ENCODE measurements at places on chromosomes 5 and 9.
A peak's percentile ranks its signal among the peaks of the same experiment; 100 is the strongest.

DNA sequence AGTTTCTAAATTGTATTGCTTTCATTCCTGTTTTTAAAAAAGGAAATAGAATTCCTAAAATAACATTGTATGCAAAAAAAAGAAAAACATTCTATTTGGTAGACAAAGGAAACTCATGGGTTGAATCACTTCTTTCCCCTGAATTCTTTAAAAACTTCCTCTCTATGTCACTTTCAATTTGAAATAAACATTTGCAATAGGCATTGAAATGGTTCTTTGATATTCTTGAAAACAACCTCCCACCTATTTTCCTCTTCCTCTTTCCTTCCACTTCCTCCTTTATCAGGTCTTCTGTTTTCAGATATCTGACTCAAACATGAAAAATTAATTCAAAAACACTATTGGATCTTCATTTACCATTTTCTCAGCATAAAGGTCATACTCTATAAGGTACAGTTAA lies 442.0 kb upstream of the MEF2C start:
- peaks cover 18% of the 10 kb centered on the region for H3K4me1 ChIP-seq
- no peak for DNase-seq
- no peak overlapping the region for H3K4me3 ChIP-seq
- H3K27me3 ChIP-seq: no peaks in the 10 kb centered on the region
- H3K36me3 ChIP-seq: no peaks in the 10 kb centered on the region

DNA sequence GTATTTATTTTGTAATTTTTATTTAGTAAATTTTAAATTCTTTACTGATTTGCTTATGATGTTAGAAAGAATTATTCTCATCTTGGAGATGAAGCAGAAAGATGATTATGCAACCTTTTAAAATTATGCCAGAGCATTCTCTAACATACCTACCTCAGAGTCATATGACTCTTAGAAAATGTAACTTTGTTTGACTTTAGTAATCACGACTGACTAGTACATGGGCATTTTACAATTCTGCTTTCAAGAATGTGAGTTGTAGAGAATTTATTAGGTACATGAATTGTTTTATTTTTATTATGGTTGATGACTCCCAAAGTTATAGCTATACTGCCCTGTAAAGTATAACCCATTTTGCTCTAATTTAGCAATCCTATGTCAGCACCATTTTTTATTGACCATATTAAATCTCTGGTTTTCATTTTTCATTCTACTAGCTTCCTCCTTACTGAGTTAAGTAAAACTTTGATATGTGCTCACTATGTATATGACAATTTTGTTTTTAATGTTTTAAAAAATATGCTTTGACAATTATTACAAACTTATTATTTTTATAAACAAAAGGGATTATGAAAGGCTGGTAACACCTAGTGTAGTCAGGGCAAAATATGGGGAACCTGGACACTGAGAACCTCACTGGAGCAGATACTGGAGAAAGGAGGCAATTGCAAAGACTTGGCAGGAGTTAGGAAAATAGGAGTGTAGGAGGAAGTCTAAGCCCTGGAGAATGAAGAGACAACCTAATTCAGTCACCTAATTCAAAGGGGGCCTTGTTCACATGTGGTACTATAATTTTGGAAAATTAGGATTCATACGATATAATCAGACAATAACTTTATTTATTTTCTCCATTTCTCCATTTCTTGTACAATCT lies 249.7 kb upstream of the DAB2 start:
- peaks cover 4% of the 10 kb centered on the region for H3K27me3 ChIP-seq
- H3K27ac ChIP-seq: no peak overlapping the region
- DNase-seq: no peak
- H3K4me1 ChIP-seq: no peaks in the 10 kb centered on the region
- no peak overlapping the region for H3K4me3 ChIP-seq

DNA sequence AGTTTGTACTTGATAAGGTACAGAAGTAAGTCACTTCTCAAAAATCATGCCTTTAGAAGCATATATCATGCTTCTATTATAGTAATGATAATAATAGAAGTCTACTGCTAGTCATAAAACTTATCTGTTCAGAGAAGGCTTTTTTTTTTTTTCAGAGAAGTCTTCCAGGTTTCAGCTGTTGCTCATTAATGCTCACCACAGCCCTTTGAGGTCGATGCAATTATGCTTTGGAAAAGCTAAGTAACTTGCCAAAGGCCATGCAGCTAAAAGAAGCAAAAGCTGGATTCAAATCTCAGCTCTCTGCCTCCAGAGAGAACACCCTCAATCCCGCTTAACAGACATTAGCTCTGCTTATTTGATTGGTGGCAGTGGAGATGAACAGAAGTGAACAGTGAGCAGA lies 150.8 kb downstream of the DOCK8 start:
- peak overlapping the region; percentile 51 for H3K27ac ChIP-seq

DNA sequence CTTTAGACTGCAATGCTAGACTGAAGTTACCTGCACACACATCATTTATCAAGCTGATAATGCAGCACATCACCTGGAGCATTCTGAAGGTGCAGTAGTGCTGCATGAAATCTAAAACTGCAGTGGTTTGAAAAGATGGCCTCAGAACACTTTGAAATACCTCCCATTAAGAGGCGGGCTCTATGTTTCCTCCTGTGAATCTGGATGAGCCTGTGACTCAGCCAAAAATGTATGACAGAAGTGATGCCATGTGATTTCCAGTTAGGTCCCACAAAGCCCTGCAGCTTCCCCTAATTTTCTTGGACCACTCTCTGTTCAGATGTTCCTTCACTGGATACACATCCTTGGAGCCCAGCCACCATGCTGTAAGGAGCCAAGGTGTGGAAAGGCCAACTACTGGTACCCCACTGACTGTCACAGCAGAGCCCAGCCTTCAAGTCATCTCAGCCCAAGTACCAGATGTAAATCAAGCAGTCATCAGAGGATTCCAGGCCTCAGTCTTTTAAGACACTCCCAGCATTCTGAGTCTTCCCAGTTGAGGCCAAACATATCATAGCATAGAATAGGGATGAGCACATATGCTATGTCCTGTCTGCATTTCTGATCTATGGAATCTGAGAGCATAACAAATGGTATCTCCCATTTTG lies 27.2 kb upstream of the DEPDC1B start:
- H3K36me3 ChIP-seq: no peaks in the 10 kb centered on the region
- DNase-seq: no peak
- no peak overlapping the region for H3K4me3 ChIP-seq
- no peak overlapping the region for H3K27ac ChIP-seq
- H3K27me3 ChIP-seq: peaks cover 7% of the 10 kb centered on the region

GRCh38 chr5:129593525-129593924 lies 133.4 kb downstream of the ADAMTS19 start:
- no peak for DNase-seq
- H3K27me3 ChIP-seq: no peaks in the 10 kb centered on the region
- no peak overlapping the region for H3K4me3 ChIP-seq
- no peaks in the 10 kb centered on the region for H3K36me3 ChIP-seq
- no peaks in the 10 kb centered on the region for H3K4me1 ChIP-seq

DNA sequence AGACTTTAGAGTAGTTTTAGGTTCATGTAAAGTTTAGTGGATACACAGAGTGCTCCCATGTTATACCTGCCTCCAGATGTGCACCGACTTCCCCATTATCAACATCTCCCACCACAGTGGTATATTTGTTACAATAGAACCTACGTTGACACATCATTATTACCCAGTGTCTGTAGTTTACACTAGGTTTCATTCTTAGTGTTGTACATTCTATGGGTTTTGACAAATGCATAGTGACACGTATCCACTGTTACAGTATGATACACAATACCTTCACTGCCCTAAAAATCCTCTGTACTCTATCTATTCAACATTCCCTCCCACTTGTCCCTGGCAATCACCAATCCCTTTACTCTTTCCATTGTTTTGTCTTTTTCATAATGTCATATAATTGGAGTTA lies 34.3 kb upstream of the CRHBP start:
- H3K4me1 ChIP-seq: no peaks in the 10 kb centered on the region
- H3K36me3 ChIP-seq: no peaks in the 10 kb centered on the region
- H3K27me3 ChIP-seq: peaks cover 5% of the 10 kb centered on the region
- no peak overlapping the region for H3K4me3 ChIP-seq

- H3K4me3 ChIP-seq: no peak overlapping the region
- no peak overlapping the region for H3K27ac ChIP-seq
- DNase-seq: no peak
- peaks cover 10% of the 10 kb centered on the region for H3K27me3 ChIP-seq
Measured at GRCh38 chr5:172505403-172505759, 51.1 kb upstream of the SH3PXD2B start.

GRCh38 chr9:15422372-15423230 lies at the start of gene SNAPC3:
Gene SNAPC3, plus strand, starts transcription at chr9:15422876. Its CDS starts 4 bp downstream, at chr9:15422880.
- peak within 1 kb of the TSS; percentile 92 for H3K4me3 ChIP-seq
- DNase-seq: peak; percentile 94
- peaks cover 35% of the 10 kb centered on the region for H3K4me1 ChIP-seq

DNA sequence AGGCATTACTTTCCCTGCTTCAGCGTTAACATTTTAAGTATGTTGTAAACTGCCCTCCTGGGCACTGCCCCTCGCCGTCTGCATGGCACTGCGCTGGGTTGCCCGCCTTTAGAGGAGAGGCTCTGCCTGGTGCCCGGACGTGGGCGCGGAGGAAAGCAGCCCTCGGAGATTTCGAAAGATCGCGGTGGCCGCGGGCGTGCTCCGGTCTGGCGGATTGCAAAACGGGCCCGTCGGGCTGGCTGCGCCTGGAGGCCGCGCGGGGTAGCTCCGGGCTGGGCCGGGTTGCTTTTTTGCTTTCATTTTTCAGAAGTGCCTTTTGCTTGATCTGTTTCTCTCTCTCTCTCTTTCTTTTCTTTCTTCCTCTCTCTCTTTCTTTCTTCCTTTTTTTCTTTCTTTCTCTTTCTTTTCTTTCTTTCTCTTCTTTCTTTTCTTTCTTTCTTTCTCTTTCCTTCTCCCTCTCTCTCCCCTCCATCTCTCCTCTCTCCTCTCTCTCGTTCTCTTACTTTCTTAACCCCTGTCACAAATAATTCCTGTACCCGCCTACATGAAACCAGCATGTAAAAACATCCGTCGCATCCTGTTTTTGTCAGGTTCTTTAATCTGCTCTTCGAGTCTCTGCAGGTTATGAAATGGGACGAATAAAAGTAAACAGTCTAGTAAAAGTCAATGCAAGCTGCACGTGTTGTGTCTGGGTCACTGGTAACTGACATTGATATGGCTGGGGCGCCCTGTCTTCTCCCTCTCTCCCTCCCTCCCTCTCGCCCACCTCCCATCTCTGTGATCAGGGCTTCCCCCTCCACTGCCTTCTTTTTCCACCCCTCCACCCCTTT lies 1.7 kb downstream of the FST start:
- peaks cover 27% of the 10 kb centered on the region for H3K4me1 ChIP-seq
- H3K4me3 ChIP-seq: peak overlapping the region; percentile 91
- DNase-seq: peak; percentile 69
- H3K27me3 ChIP-seq: peaks cover 63% of the 10 kb centered on the region

GRCh38 chr5:15525703-15526275 lies 25.8 kb downstream of the FBXL7 start:
- no peak for DNase-seq
- no peak overlapping the region for H3K4me3 ChIP-seq
- H3K4me1 ChIP-seq: no peaks in the 10 kb centered on the region
- H3K27me3 ChIP-seq: no peaks in the 10 kb centered on the region
- no peak overlapping the region for H3K27ac ChIP-seq
- no peaks in the 10 kb centered on the region for H3K36me3 ChIP-seq

DNA sequence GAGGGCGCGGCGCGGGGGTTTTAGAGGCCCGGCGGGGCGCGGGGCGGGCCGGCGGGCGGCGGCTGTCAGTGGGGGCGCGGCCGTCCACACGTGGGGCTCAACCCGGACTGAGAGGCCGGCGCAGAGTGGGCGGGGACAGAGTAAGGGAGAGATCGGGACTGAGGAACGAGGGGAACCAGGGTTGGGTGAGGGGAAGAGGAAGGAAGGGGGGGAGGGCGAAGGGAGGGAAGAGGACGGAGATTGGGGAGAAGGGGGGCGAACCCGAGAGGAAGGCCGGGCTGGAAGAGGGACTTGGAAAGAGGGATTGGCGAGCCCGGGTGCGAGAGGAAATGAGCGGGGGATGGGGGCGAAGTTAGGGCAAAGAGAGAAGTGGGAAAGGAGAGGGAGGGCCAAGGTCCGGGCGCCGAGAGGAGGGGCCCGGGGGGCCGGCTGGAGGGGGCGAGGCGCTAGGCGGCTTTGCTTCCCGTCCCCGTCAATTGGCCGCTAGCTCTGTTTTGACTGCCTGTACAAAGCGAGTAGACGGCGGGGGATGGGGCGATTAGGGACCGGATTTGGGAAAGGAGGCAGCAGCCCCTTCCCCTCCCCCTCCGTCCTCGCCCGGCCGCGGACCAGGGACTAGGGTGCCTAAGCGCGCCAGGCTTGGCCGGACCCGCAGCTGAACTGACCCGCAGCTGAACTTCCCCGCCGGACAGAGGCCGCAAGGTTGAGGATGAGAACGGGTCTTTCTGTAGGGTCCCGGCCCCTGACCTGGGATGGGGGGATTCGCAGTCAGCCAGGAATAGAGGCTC lies 399 bp upstream of the FBN2 start:
- H3K27me3 ChIP-seq: peaks cover 34% of the 10 kb centered on the region
- no peak overlapping the region for H3K4me3 ChIP-seq
- no peaks in the 10 kb centered on the region for H3K36me3 ChIP-seq
- H3K27ac ChIP-seq: no peak overlapping the region
- DNase-seq: no peak

- no peak overlapping the region for H3K4me3 ChIP-seq
- no peaks in the 10 kb centered on the region for H3K27me3 ChIP-seq
- DNase-seq: no peak
- H3K4me1 ChIP-seq: no peaks in the 10 kb centered on the region
Measured at GRCh38 chr5:91848453-91848852, 465.3 kb upstream of the ARRDC3 start.

- H3K36me3 ChIP-seq: no peaks in the 10 kb centered on the region
- DNase-seq: no peak
- no peaks in the 10 kb centered on the region for H3K27me3 ChIP-seq
- no peak overlapping the region for H3K27ac ChIP-seq
- H3K4me1 ChIP-seq: no peaks in the 10 kb centered on the region
Measured at GRCh38 chr5:122366501-122366900, 54.5 kb downstream of the SNCAIP start.

DNA sequence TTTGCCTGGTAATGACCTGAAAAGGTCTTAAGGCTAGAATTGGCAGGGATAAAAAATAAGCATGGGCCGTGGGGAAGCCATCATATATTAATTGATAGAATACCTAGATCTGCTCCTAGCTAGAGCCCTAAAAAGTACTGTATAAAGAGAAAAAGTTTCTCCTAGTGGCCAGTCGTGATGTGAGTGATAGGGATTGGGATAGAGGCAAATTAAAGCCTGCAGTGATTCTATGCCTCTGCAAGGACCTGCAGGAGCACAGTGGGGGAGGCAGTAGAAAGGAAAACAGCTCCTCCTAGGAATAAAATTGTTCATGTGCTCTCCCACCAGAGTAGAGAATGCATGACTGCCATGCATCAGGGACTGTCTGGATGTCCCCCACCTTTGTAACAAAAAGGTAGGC lies 56.2 kb upstream of the FTMT start:
- H3K27me3 ChIP-seq: no peaks in the 10 kb centered on the region
- no peaks in the 10 kb centered on the region for H3K4me1 ChIP-seq
- H3K27ac ChIP-seq: no peak overlapping the region
- no peak overlapping the region for H3K4me3 ChIP-seq

- H3K4me1 ChIP-seq: peaks cover 26% of the 10 kb centered on the region
- no peaks in the 10 kb centered on the region for H3K36me3 ChIP-seq
Measured at GRCh38 chr9:89153232-89154017, 25.2 kb downstream of the SHC3 start.

All from activated naive CD8-positive, alpha-beta T cell treated with anti-CD3 and anti-CD28 coated beads, Interleukin-2, amount 50 U/mL, for 24 hours (primary cell).